ENCODE measurements at places on chromosomes 6 and 20. TPM values are rescaled to one million over a fixed set of nuclear protein-coding genes. Genes with fewer than 3 reads are reported as not detected.

DNA sequence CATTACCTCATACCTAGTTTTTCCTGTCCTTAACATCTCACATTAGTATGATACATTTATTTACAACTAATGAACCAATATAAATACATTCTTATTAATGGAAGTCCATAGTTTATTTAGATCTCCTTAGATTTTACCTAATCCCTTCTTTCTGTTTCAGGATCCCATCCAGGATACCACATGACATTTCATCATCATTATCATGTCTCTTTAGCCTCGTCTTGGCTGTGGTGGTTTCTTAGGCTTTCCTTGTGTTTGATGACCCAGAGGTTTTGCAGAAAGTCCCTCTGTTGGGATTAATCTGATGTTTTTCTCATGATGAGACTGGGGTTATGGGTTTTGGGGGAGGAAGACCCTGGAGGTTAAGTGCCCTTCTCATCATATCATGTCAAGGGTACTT, 89.3 kb upstream of the IYD start:
- no peak for DNase-seq

- DNase-seq, result no peak
Observed at GRCh38 chr6:70289299-70289698, 13.6 kb downstream of the COL9A1 start.

DNA sequence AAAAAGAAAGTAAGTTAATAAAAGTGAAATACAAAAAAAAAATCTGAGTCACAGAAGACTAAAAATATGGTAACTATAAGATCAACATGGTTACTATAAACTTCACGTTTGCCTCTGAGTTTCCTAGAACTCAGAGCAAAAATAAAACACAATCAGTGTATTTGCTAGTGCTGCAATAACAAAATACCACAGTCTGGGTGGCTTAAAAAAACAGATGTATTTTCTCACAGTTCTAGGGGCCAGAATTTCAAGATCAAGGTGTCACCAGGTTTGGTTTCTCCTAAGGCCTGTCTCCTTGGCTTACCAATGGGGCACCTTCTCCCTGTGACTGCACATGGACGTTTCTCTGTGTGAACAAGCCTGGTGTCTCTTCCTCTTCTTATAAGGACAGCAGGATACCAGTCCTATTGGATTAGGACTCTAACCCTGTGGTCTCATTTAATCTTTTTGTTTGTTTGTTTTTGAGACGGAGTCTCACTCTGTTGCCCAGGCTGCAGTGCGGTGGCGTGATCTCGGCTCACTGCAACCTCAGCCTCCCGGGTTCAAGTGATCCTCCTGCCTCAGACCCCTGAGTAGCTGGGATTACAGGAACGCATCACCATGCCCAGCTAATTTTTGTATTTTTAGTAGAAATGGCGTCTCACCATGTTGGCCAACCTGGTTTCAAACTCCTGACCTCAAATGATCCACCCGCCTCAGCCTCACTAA, 104.9 kb upstream of the LOC128125822 start:
- DNase-seq, result no peak

DNA sequence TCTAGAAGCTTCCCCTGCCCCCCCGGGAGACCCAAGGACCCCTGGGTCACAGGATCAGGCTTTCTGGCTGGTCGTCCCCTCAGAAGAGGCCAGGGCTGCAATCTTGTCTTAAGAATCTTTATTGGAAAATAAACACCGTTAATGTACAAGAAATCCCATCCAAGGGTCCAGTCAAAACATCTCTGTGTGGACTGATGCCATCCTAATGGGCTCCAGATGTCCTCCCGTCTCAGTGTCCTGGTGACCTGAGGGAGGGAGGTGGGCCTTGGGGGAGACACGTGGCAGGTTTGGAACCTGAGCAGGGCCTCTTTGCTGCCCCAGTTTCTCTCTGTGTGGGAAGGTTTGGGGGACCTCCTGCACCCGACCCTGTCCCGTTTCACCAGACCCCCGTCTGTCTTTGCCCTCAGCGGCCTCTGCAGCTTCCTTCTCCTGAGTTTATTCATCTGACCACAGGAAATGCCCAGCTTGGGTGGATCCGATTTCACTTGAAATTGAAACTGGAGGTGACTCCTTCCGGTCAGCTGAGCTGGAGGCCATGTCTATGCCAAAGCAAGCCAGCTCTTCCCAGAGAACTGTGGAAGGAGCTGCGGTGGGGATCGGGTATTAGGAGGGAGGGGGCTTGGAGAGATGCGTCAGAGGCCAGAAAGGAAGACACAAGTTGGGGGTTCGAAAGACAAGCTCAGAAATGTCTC, 75.1 kb downstream of the SLC2A10 start:
- DNase-seq, result no peak

DNA sequence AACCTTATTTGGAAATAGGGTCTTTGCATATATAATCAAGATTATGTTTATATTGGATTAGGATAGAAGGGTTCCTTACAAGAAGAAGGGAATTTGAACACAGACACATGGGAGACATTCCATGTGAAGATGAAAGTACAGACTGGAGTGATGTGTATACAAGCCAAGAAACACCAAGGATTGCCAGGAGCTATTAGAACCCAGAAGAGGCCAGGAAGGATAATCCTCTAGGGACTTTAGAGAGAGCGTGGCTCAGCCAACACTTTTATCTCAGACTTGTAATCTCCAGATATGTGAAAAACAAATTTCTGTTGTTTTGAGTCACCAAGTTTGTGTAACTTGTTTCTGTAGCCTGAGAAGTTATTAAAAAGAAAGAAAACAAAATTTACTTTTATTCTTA, 1173.9 kb upstream of the CITED2 start:
- DNase-seq, result no peak

DNA sequence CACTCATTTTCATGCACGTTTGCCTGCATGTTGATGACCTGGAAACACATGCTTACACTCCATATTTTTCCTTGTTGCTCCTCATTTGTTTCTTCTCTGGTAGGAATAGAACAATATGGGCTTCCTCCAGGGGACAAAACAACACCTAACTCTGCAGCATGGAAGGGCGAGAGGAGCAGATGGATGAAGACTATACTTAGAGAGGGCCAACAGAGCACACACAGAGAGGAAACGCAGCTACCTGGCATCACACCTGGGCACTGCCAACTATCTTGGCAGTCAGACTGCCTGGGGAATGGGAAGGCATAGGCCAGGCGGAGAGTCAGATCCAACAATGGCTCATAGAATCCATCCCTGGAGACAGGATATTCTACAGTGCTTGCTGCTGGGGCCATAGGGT, 290.9 kb downstream of the CD83 start:
- no peak for DNase-seq

DNA sequence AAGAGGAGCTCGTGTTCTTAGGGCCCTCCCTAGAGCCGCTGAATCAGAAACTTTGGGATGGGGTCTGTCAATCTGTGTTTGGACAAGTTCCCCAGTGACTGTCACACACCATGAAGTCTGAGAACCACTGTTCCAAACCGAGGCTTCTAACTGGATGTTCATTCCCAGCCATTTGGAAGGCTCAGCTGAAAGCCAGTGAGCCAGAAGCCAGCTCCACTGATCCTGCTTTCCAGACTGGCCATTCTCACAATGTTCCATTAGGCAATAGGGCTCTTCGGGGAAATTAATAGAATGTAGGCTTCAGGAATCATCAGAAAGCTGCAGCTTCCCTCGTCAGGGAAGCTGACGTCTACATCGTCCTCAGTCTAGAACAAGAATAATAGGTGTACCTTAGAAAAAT, 90.8 kb upstream of the QKI start:
- DNase-seq, result no peak

IRF4 gene
- total RNA-seq, result 4.1 TPM

DSP gene
- total RNA-seq, result 6.6 TPM

CSNK2B gene
- 202 TPM for total RNA-seq

CST2 gene
- not detected for total RNA-seq

FAM184A gene
- 14.3 TPM for total RNA-seq

PRKN gene
- total RNA-seq, result 14.7 TPM
